Testis (tissue), 5 donors: ENCODE measurements at places on chromosomes 2 and 18. TPM values are rescaled to one million over a fixed set of nuclear protein-coding genes. Genes with fewer than 3 reads are reported as not detected.

The CMPK2 gene
- 15.4 TPM for total RNA-seq

The EML6 gene
- total RNA-seq, result 12.1 TPM

The UGT1A6 gene
- not detected for total RNA-seq

The C18orf54 gene
- 11.7 TPM for total RNA-seq

The KIF5C gene
- 146 TPM for total RNA-seq

The NETO1 gene
- 5.5 TPM for total RNA-seq

The C2orf78 gene
- total RNA-seq, result 18.6 TPM

The IL18R1 gene
- total RNA-seq, result 2.9 TPM

The MC4R gene
- total RNA-seq, result not detected

The GALNT1 gene
- 55.7 TPM for total RNA-seq

The CEBPZ gene
- total RNA-seq, result 50.5 TPM

The FEV gene
- not detected for total RNA-seq

The AMMECR1L gene
- 35.8 TPM for total RNA-seq

The ERBB4 gene
- 62.7 TPM for total RNA-seq

The OR6B2 gene
- total RNA-seq, result not detected
